ENCODE measurements at places on chromosomes 1 and 21.

DNA sequence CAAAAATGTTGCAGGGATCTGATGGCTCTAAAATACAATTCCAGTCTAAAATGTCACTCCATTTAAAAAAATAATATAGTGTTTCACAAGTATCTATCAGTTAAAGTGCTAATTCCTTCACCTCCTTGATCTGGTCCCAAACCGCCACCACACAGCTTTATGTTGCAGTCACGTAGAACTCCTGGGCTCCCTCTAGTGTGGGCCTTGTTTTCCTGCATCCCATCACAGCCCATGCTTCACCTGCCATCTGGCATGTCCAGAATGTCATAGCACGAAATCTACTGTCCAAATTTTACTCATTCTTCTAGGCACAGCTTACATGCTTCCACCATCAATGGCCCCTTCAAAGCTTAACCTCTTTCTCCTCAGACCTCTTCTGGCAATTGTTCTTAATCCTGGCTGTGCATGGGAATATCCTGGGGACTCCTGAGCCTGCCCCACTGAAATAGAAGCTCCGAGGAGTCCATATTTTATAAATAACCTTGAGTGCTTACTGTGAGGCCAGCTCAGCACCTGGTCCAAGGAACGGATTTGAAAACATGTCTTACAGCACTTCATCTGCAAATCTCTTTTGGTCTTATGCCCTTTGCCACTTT lies 15.5 kb downstream of the FYB2 start:
- no peak for DNase-seq

- DNase-seq: no peak
These were observed 160.4 kb upstream of the SYT6 start for GRCh38 chr1:114314098-114314497.

- DNase-seq: no peak
These were observed 3.4 kb upstream of the HSPG2 start for GRCh38 chr1:21940492-21940891.

GRCh38 chr1:201218409-201218808 lies 27.8 kb downstream of the IGFN1 start:
- DNase-seq: no peak

- no peak for DNase-seq
These were observed 9.9 kb upstream of the COA7 start for GRCh38 chr1:52707927-52708655.

All from activated naive CD4-positive, alpha-beta T cell (primary cell).